ENCODE measurements at places on chromosomes 16 and 17. TPM values are rescaled to one million over a fixed set of nuclear protein-coding genes. Genes with fewer than 3 reads are reported as not detected.

DNA sequence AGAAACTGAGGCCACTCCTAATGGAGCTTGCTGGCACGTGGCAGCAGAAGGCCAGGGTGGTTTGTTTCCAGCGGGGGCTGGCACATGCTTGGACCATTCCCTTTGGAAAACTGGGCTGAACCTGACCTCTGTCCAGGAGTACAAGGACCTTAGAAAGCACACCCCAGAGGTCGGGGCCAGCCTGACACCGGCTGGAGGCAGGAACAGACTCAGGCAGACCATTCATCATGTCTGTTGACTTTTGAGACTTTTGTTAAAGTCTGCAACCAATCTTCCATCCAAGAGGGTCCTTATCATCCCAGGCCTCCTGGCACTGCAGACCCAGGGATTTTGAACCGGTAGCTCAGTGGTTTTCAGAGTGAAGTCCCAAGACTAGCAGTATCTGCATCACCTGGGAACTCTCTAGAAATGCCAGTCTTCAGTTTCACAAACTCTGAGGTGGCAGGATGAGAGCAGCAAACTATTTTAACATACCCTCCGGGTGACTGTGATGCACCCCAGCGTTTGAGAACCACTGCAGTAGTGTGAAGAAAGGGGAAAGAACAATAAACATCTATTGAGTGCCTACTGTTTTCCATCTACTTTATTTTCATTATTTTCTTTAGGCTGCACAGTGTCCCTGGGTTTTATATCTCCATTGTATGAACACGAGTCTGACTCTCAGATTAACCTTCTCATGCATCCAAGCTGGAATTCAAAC lies 145.3 kb upstream of the PLCG2 start:
- peaks cover 35% of the 10 kb centered on the region for H3K4me1 ChIP-seq
- no peak overlapping the region for H3K4me3 ChIP-seq
- no peaks in the 10 kb centered on the region for H3K27me3 ChIP-seq
- no peak for DNase-seq

DNA sequence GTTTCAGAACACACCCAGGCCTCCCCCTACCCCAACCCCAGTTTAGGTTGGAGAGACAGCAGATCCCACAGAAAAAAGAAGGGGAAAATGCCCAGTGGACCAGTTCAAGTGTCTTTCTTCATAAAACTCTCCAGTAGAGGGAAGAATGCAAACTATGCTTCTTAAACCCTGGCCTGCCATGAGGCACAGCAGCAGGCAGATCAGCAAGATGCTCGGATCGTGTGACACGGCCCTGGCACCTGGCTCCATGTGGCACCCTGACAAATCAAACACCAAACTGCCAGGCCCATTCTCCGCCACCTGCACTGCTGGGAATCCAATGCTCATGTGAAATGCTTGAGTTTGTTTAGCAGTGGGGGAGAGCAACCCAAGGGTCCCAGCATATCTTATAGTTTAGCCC lies 166.8 kb downstream of the SOX9 start:
- no peaks in the 10 kb centered on the region for H3K36me3 ChIP-seq
- H3K4me1 ChIP-seq: no peaks in the 10 kb centered on the region
- no peak overlapping the region for H3K27ac ChIP-seq

GRCh38 chr17:61904094-61904710 lies 23.6 kb downstream of the INTS2 start:
- DNase-seq: peak; percentile 75
- peaks cover 6% of the 10 kb centered on the region for H3K4me1 ChIP-seq
- peak overlapping the region; percentile 64 for H3K27ac ChIP-seq
- H3K4me3 ChIP-seq: peak overlapping the region; percentile 20

GINS2 gene
- 0.73 TPM for total RNA-seq

GRCh38 chr16:27228621-27229501 lies 25.5 kb downstream of the KDM8 start:
- peaks cover 85% of the 10 kb centered on the region for H3K4me1 ChIP-seq
- DNase-seq: no peak
- H3K36me3 ChIP-seq: peaks cover 13% of the 10 kb centered on the region

DNA sequence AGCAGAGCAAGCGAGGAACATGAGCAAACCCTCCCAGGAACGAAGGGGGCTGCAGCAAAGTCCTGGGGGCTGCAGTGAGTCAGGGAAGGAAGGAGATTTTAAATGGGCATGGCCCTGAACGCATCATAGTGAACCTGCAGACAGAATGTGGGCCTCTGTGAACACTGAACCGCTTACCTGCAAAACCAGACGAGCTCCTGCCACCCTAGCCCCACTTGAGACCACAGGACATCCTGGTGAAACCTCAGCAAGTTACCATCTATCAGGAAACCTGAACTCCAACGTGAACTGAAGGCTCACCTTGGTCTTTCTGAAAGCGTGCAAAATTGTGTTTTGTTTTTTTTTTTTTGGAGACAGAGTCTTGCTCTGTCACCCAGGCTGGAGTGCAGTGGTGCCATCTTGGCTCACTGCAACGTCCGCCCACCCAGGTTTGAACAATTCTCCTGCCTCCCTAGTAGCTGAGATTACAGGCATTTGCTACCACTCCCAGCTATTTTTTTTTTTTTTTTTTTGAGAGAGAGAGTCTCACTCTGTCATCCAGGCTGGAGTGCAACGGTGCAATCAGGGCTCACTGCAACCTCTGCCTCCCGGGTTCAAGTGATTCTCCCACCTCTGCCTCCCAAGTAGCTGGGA lies 30.8 kb downstream of the FANCA start:
- H3K27ac ChIP-seq: no peak overlapping the region
- peaks cover 32% of the 10 kb centered on the region for H3K4me1 ChIP-seq
- DNase-seq: peak; percentile 78

GRCh38 chr16:50741225-50741780 lies 583 bp upstream of the CYLD start:
- no peak for DNase-seq
- peak overlapping the region; percentile 82 for H3K27ac ChIP-seq
- H3K27me3 ChIP-seq: no peaks in the 10 kb centered on the region
- peaks cover 18% of the 10 kb centered on the region for H3K36me3 ChIP-seq
- H3K4me3 ChIP-seq: peak overlapping the region; percentile 43

DNA sequence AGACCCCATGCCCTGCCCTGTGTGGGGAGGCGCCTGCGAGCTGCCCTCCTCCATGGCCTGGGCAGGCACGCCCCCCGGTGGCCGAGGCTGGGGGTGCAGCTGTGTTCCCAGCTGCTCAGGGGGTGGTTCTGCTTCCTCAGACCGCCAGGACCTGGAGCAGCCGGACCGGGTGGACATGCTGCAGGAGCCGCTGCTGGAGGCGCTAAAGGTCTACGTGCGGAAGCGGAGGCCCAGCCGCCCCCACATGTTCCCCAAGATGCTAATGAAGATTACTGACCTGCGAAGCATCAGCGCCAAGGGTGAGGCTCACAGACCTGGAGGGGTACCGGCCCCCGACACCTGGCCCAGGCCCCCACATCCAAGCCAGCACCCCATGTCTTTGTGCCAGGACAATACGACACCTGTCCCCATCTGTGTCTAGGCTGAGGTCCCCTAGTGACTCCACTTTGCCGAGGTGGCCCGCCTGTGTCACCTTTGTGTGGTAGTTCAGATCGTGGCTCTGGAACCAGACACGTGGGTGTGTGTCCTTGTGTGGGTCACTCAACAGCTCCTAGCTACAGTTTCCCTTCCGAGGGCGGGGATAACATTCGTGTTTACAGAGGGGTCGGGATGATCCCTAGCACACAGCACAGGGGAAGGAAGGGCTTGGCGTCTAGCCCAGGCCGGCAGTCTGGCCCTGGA lies 9.3 kb downstream of the GJD3 start:
- H3K4me1 ChIP-seq: peaks cover 32% of the 10 kb centered on the region
- no peak overlapping the region for H3K4me3 ChIP-seq
- H3K27me3 ChIP-seq: no peaks in the 10 kb centered on the region
- peaks cover 50% of the 10 kb centered on the region for H3K36me3 ChIP-seq
- H3K27ac ChIP-seq: peak overlapping the region; percentile 36

DNA sequence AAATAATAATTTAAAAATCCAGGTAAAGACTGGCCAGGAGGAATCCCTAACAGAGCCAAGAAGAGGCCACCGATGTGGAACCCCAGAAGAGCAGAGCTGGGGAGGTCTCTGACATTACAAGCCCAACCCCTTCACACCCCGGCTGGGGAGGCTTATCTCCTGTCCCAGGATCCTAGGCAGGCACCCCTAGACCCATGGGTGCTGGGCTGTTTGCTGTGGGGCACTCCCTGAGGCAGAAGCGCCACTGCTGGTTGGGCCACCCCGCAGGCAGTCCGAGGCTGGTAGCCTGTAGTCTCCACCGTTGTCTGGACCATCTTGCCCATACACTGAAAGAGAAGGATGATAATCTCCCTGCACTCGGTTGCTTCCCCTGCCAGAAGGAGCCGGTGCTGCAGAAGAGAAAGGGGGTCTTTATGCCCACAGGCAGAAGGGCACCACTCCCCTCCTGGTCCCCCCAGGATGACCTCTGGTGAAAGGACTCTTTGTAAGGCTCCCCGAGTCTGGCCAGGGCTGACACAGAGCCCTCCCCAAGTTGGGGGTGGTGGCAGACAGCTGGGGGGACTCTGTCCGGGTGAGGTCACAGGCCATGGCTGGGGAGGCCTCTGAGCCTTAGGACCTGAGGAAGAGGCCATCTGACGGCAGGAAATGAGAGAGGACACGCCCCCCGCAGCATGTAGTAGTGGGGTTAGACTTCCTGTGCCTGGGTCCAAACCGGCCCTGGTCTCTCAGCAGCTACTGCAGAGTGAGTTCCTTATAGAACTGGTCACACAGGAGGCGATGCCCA lies 34.2 kb downstream of the CFAP20 start:
- H3K36me3 ChIP-seq: no peaks in the 10 kb centered on the region
- H3K27ac ChIP-seq: no peak overlapping the region
- DNase-seq: no peak
- H3K4me3 ChIP-seq: no peak overlapping the region

DNA sequence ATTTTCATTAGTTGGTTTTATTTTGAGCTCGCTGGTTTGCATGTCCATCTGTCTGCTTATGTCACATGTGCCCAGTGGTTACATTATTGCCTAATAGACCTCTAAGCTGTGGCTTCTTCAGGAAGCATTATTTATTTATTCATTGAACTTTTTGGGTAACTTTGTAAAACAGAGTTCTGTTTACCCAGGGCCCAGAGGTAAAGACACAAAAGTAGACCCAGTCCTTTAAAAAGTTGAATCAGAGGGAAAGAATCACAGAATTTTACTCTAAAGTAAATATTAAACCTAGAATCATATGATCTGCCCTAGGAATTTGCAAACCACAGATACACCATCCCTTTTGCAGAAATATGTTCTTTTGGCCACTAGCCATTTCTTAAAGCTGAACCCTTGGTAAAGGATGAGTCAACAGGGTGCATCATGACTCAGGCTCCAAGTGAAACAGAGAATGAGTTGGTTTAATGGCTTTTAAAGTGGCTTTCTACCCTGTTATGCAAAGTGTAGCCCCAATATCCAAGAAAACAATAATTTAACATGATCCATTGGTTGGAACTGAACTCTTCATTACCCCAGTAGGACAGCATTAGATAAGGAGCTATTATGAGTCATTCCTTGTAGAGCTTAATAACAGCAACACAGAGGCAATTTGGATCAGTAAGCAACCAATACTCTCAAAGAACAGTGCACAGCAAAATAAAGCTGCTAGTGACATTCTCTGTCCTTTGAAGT lies 236.3 kb downstream of the KCNJ2 start:
- H3K4me3 ChIP-seq: no peak overlapping the region
- no peaks in the 10 kb centered on the region for H3K36me3 ChIP-seq

CLEC19A gene
- not detected for total RNA-seq

MT1M gene
- total RNA-seq: not detected

DNA sequence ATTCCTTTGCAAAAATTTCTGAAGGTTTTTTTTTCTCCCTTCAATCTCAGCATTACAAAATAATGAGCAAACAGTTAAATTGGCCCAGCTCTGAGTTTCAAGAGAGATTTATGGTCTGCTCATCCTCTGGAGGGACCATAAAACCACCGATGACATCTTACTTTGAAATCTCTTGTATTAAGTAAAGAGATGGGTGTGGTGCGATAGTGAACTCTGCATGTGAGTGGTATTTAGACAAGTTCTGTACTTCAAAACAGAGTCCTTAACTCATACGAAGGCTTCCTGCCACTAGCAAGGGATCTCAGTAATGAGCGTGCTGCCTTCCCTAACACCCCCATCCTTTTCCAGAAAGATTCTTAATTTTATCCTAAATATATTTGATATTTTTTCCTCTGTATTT lies 2.1 kb downstream of the FAM20A start:
- no peak overlapping the region for H3K27ac ChIP-seq
- H3K36me3 ChIP-seq: no peaks in the 10 kb centered on the region
- peaks cover 24% of the 10 kb centered on the region for H3K27me3 ChIP-seq
- no peak overlapping the region for H3K4me3 ChIP-seq

MT3 gene
- not detected for total RNA-seq

- no peaks in the 10 kb centered on the region for H3K4me1 ChIP-seq
- no peak for DNase-seq
- no peak overlapping the region for H3K4me3 ChIP-seq
- no peaks in the 10 kb centered on the region for H3K27me3 ChIP-seq
Measured at GRCh38 chr17:57881783-57882351, 32.0 kb upstream of the MRPS23 start.

Measured in natural killer cell (primary cell).